ENCODE measurements at places on chromosomes 7 and 10. TPM values are rescaled to one million over a fixed set of nuclear protein-coding genes. Genes with fewer than 3 reads are reported as not detected.
A peak's percentile ranks its signal among the peaks of the same experiment; 100 is the strongest.

- DNase-seq = no peak
Observed at GRCh38 chr7:129122078-129122750, 22.3 kb upstream of the TSPAN33 start.

DNA sequence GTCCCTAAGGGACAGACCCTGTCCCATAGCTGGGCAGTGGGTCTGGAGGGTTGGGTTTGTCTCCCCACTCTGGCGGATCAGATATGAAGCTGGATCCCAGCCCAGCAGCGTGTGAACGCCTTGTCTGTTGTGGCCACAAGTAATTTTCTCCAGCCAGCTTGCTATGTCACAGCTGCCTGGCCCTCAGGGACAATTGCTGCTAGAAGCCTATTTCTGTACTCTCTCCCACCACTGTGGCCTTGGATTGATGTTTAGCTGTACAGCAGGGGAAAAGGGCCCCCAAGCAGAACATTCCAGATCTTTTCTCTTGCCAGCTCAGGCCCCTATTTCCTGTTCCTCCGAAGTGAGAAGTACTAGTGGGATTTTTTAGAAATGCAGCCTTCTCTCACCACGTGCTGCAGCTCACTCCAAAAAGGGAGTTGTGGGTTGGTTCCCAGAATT lies 53.5 kb upstream of the WAC start:
- no peak for DNase-seq

GRCh38 chr10:17226891-17227303 lies 1.1 kb upstream of the VIM start:
- DNase-seq = no peak

The NACAD gene
- 4.9 TPM for total RNA-seq

DNA sequence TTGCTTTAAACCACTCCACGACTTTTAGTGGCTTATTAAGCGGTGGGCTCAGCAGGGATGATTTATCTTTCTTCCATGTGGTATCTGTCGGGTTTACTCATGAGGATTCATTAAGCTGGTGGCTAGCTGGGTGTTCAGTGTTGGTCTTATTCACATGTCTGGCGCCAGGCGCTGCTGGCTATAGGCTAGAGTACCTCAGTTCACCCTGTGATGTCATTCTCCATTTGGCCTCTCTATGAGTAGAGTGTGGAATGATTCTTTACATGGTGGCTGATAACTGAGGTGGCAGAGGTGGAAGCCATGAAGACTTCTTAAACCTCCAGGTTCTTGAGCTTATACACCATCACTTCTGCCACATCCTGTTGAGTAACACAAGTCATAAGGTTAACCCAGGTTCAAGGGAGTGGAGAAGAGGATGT lies 115.4 kb downstream of the MLLT10 start:
- no peak for DNase-seq

The ADD3 gene
- 78.7 TPM for total RNA-seq

- DNase-seq = no peak
Observed at GRCh38 chr7:73822319-73823173, 8.2 kb upstream of the CLDN4 start.

DNA sequence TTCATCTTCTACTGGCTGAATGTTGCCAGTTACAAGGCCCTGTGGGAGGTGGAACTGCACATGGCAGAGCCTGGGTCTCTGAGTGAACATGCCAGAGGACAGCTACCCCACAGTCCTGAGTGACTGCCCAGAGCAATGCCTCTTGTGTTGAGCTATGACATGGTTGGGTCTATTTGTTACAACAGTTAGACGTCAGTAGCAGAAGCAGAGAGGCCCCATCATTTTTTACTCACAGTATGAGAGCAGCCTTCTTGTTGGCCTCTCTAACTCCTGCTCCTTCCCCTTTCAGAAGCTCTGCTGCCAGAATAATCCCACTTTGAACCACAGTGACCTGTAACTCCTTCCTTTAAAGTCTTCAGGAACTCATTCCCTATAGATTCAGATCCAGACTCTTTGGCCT lies 30.8 kb upstream of the NRP1 start:
- DNase-seq = no peak

DNA sequence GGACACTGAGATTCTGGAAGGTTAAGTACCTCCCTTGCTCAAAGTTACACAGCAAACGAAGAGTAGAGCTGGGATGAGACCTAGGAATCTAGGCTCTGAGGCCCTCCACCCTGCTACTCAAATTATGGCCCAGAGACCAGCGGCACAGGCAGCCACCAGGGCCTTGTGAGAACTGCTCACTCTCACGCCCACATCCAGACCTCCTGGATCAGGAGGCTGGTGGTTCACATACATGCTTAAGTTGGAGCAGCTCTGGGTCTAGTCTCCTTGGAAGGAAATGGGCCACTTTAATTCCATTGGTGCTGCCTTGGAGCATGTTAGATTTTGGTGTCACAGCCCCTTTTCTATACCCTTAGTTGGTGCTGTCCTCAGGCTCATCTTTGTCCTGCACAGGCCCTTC lies 41.9 kb downstream of the ADRA2A start:
- no peak for DNase-seq

DNA sequence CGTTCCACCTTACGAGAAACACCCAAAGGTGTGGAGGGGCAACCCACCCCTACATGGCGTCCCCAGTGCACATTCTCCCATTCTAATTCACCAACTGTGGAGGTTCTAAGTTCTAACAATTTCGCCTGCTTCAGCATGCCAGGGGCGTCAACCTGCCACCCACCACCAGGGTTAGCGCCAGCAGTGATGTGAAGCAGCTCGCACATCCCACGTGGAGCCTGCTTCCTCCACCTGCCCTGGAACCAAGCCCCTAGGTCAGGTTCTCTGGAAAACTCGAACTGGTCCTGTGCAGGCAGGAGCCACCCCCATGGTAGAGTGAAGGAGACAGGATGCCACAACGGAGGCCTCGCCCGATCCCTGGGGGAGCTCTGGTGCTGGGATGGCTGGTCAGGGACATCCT lies 33.3 kb upstream of the FXYD4 start:
- no peak for DNase-seq

The SYT15B gene
- not detected for total RNA-seq

DNA sequence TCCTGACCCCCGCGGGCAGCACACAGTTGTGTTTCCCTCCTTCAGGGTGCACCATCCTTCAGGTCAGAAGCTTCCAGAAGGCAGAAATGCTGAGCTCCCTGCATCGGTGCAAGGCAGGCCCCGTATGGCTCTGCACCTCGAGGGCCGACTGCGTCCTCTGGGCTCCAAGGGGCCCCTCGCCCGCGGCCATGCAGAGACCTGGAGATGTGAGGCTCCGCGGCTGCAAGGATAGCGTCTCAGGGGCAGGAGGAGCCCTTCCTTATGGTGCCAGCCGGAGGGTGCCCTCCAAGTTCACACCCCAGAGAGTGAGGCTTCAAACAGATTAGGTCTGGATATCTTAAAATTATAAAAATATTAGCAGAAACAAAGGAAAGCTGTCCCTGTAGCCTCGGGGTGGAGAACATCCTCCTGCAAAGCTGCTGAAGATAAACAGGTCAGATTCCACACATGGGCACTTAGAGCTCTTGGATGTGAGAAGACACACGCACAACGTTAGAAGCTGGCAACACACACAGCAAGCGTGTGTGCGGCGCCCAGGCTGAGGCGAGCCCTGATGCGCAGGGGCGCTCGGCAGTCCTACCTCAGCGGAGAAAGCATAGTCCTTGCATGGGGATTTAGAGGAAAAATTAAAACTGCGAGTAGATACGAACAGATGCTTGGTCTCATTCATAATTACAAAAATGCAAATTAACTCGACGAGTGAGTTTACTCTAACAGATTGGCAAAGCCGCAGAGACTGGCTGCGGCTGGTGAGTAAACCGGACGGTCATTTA lies 20.4 kb downstream of the KNDC1 start:
- DNase-seq = no peak

DNA sequence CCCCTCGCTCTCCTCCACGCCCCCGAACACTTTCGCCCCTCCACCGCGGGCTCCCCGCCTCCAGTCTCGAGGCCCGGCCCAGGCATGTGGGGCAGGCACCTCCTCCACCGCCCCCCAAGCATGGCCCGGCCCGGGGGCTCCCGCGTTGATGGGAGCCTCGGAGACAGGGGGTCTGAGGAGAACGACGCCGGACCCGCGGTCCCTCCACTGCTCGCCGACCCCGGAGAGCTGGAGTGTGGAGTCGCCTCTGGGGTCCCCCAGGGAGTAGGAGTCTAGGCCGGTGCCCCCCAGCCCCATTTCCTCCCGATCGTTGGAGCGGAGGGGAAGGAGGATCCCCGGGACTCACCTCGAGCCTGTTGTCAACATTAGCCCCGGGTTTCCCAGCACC lies 206 bp downstream of the UPF2 start:
- DNase-seq = peak; percentile 51

The TSPAN15 gene
- total RNA-seq = 5.7 TPM

- DNase-seq = no peak
Observed at GRCh38 chr7:142405122-142405765, 147.4 kb upstream of the PRSS58 start.

DNA sequence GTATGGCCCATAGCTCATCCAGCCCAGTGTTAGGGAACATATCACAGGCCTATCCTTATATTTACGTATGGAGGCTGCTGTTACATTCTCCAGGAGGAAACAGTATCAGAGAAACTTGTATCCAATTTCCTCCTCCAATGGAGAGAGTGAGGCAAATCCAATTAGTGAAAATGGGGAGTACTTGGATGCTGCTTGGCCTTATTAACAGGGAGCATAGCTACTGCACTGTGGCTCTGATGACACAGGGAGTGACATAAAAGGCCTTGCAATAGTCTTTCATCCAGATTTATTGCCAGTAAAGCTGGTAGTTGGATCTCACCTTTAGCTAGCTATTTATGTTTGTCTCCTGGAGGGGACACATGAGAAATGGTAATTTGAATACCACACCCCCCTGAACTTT lies 313.2 kb upstream of the MTPN start:
- no peak for DNase-seq

- no peak for DNase-seq
Observed at GRCh38 chr10:129740532-129741279, 223.4 kb downstream of the EBF3 start.

- DNase-seq = no peak
Observed at GRCh38 chr7:70520611-70521010, 611.3 kb upstream of the GALNT17 start.

GRCh38 chr10:73590881-73591799 lies at the start of gene USP54:
Gene USP54, minus strand, starts transcription at chr10:73591342. Its CDS starts 15,684 bp downstream, at chr10:73575658.
- DNase-seq = no peak

GRCh38 chr10:42929993-42930392 lies 146.9 kb upstream of the RET start:
- no peak for DNase-seq

GRCh38 chr7:107690611-107691010 lies 30.0 kb downstream of the SLC26A4 start:
- DNase-seq = no peak

The SPDYE16 gene
- total RNA-seq = 0.41 TPM

- DNase-seq = no peak
Observed at GRCh38 chr10:18532881-18533535, 118.4 kb downstream of the NSUN6 start.

DNA sequence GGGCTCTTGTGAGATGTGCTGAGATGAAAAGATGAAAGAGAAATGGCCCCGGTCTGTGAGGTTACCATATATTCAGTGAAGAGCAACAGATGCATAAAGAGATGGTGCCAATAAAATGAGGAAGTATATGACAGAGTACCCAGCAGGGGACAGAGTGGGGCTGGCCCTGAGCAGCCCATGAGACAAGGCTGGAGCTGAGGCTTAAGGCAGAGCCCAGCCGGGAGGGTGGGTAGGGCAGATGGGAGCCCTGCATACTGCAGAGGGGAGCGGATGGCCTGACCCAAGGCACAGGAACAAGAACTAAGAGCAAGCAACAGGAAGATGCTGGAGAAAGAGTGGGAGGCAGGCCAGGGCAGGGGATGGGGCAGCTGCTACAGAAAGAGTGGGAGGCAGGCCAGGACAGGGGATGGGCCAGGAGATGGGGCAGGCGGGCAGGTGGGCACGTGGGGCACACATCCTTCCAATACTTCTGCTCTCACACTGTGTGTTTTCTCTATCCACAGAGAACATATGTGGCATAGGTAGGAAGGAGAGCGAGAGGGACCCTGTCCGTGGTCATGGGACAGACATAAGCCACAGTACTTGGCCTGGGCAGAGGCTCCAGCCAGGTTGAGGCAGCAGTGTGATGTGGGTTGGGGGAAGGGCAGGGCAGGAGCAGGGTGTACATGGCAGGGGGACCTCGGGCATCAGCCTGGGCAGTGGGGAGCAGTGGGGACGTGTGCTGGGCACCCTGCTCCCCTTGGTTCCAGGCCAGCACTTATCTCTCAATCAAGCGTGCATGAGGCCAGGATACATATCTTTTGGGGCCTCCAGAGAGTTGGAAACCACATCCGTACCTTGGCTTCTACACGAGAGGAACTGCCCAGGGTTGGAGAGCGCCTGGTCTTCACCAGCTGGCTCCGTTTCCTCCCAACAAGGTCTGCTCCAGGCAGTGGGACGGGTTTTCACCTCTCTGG lies 91.6 kb upstream of the IKZF1 start:
- DNase-seq = no peak

The SEMA3D gene
- 3.7 TPM for total RNA-seq

- DNase-seq = no peak
Observed at GRCh38 chr10:24463611-24464426, 254.9 kb downstream of the KIAA1217 start.

The MSS51 gene
- total RNA-seq = 1.6 TPM

DNA sequence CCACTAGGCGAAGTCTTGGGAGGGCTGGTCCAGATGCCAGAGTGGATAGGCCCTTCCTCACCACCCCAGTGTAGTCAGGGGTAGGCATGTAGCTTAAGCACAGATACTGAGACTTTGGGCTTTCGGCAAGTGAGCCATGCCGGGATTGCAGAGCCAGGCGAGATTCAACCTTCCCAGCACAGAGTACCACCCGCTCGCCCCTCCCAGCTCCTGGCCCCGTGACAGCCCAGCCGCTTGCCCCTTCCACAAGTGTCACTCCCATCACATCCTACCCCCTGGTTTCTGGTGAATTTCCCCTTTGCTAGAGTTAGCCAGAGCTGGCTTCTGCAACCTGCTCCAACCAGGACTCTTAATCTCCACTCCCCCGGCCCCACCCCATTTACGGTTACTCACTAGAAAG lies 56.9 kb downstream of the ARHGAP22 start:
- DNase-seq = no peak

GRCh38 chr7:130886438-130887135 lies 152.6 kb upstream of the KLF14 start:
- DNase-seq = no peak

- DNase-seq = no peak
Observed at GRCh38 chr10:5538892-5539651, 14.3 kb downstream of the CALML3 start.

DNA sequence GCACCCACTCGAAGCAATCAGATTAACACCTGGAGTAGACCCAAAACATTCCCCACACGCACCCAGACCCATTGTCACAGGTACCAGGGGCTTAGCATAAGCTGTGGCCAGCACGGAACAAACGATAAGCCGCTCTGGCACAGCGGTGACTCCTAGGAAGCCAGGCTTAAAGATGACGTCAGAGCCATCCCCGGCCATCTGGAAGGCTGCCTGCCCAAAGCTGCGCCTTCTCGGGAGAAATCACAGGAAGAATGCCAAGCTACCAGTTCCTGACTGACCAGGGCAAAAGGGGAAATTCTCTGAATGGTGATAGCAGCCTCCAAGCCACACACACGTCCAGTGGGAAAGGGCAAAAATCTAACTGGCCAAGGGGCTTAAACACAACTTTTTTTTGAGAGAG lies 13.0 kb upstream of the WIPI2 start:
- no peak for DNase-seq

GRCh38 chr10:34125702-34126101 lies 689.4 kb downstream of the PARD3 start:
- DNase-seq = no peak

The ADAM12 gene
- total RNA-seq = 2.9 TPM

GRCh38 chr7:22192801-22193200 lies 164.2 kb downstream of the RAPGEF5 start:
- DNase-seq = no peak

The HIPK2 gene
- 10.2 TPM for total RNA-seq

GRCh38 chr10:13938950-13939349 lies 352.2 kb downstream of the PRPF18 start:
- DNase-seq = no peak
